ENCODE measurements at places on chromosomes 7 and 10. TPM values are rescaled to one million over a fixed set of nuclear protein-coding genes. Genes with fewer than 3 reads are reported as not detected.

The CFAP43 gene
- total RNA-seq: 0.16 TPM

The FAM25C gene
- total RNA-seq: not detected

The ACSM6 gene
- not detected for total RNA-seq

The LRRTM3 gene
- not detected for total RNA-seq

The CALCR gene
- total RNA-seq: not detected

The HOXA7 gene
- total RNA-seq: not detected

- H3K4me3 ChIP-seq: no peak overlapping the region
- H3K4me1 ChIP-seq: no peaks in the 10 kb centered on the region
- no peak for DNase-seq
- no peak overlapping the region for H3K27ac ChIP-seq
- no peaks in the 10 kb centered on the region for H3K36me3 ChIP-seq
Observed at GRCh38 chr7:82701949-82702348, 258.4 kb upstream of the CACNA2D1 start.

DNA sequence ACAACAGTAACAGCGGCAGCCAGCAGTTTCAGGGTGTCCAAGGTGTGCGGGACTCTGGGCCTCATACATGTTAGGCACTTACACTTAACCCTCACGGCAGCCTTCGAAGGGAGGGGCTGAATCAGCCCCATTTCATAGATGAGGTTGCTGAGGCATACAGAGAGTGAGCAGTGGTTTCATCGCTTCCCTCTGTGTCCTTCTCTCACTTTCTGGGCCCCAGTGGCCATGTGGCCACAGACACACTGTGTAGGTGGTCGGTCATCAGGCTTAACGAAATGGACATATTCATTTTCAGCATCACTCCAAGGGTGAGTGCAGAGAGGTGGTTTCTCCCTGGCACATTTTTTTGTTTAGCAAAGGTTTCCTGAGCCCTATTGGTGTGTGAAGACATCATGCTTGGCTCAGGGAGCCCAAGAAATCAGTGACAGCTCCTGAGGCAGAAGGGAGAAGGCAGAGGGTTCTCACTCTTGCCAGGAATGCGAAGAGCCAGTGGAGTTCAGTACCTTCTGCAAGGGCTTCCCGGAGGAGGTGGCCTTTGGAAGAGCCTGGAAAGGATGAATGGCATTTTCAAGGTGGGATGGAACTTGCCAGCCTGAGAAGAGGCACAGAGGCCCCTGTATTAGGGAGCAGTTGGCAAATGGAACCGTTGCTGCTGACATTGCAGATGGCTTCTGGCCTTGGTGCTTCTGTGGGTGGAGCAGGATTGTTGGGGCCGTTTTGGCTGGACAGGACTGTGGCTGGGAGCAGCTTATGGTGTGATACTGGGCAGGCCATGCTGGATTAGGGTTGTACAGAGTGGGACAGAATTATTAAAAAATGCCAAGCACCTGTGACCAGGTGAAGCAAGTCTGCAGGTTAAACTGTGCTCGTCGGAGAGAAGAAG is 61.7 kb upstream of the PPIF start:
- no peaks in the 10 kb centered on the region for H3K27me3 ChIP-seq
- peak; percentile 50 for DNase-seq
- H3K4me1 ChIP-seq: peaks cover 63% of the 10 kb centered on the region
- H3K4me3 ChIP-seq: no peak overlapping the region
- H3K27ac ChIP-seq: peak overlapping the region; percentile 97

DNA sequence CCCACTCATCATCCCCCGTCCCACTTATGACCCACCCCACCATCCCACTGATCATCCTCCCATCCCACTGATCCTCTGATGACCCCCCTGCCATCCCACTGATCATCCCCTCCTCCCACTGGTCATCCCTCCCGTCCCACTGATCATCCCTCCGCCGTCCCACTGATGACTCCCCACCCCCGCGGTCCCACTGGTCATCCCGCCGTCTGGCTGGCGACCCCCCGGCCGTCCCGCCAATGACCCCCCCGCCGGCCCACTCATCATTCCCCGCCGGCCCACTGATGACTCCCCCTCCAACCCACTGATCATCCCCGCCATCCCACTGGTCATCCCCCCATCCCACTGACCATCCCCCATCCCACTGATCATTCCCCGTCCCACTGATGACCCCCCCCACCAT is 161.1 kb downstream of the GRM8 start:
- H3K27ac ChIP-seq: no peak overlapping the region
- no peaks in the 10 kb centered on the region for H3K27me3 ChIP-seq
- no peak for DNase-seq
- H3K36me3 ChIP-seq: no peaks in the 10 kb centered on the region

GRCh38 chr7:124162667-124163066 is 129.8 kb upstream of the TMEM229A start:
- H3K36me3 ChIP-seq: no peaks in the 10 kb centered on the region
- no peak overlapping the region for H3K4me3 ChIP-seq
- no peaks in the 10 kb centered on the region for H3K4me1 ChIP-seq
- H3K27me3 ChIP-seq: no peaks in the 10 kb centered on the region
- H3K27ac ChIP-seq: no peak overlapping the region

DNA sequence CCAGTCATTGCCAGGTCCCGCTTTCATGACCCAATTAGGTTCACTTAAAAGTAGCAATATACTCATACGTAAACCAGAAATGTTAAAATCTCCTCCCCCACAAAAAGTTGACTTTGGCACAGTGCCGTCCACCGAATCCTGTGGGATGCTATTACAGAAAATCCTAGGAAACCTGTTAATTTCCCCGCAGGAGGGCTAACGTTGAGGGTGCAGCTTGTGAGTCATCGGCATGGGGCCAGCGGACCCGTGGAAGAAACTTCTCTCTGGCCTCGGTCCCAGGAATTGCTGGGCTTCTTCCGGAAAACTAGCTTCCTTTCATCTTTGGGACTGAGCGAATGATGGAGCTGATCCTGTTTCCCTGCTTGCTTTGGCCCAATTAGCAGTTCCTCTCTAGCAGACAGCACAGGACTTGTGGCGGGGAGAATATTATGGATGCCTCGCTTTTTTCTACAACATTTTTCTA is 13.5 kb downstream of the CRYGN start:
- H3K36me3 ChIP-seq: no peaks in the 10 kb centered on the region
- H3K27me3 ChIP-seq: peaks cover 10% of the 10 kb centered on the region
- DNase-seq: no peak
- H3K27ac ChIP-seq: no peak overlapping the region

DNA sequence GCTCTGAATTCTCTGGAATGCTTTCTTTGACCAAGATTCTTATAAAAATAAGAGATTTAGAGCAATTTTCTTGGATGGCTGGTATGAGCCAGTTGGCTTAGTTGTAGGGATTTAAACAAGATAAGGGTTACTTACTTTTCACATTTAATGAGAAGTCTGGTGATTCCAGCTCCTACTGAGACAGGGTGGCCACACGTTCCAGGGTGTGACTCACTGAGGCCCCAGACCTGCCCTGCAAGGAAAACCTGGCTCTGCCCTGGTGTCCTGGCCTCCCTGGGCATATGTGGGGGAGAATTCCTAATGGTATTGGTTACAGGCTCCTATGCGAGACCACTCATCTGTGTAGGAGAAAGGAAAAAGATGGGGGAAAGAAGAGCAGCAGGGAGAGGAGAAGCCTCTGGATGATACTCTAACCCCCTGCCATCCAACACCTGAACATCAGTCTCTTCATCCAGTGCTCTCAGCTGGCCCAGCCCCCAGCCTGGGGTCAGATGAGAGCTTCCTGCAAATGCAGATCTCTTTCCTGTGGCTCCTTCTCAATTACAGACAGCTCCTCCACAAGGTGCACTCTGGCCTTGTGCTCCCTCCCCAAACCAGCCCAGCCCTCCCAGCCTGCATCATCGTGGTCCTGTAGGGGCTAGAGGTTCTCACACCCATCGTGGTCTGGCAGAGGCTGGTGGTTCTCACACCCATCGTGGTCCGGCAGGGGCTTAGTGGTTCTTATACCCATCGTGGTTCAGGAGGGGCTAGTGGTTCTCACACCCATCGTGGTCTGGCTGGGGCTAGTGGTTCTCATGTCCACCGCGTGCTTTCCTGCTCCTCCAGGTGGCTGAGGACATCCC is 139.9 kb downstream of the EGFR start:
- H3K36me3 ChIP-seq: no peaks in the 10 kb centered on the region
- H3K27me3 ChIP-seq: no peaks in the 10 kb centered on the region
- H3K27ac ChIP-seq: no peak overlapping the region
- no peaks in the 10 kb centered on the region for H3K4me1 ChIP-seq

- H3K36me3 ChIP-seq: no peaks in the 10 kb centered on the region
- no peak overlapping the region for H3K27ac ChIP-seq
- H3K4me3 ChIP-seq: no peak overlapping the region
- H3K27me3 ChIP-seq: peaks cover 7% of the 10 kb centered on the region
Observed at GRCh38 chr10:22483132-22483531, 137.8 kb downstream of the SPAG6 start.

- no peaks in the 10 kb centered on the region for H3K27me3 ChIP-seq
- peaks cover 59% of the 10 kb centered on the region for H3K4me1 ChIP-seq
- no peak overlapping the region for H3K27ac ChIP-seq
- no peaks in the 10 kb centered on the region for H3K36me3 ChIP-seq
Observed at GRCh38 chr7:87213811-87214210, 5.7 kb downstream of the TMEM243 start.

- no peaks in the 10 kb centered on the region for H3K27me3 ChIP-seq
- no peaks in the 10 kb centered on the region for H3K36me3 ChIP-seq
- H3K4me1 ChIP-seq: peaks cover 22% of the 10 kb centered on the region
- no peak overlapping the region for H3K4me3 ChIP-seq
- DNase-seq: no peak
- H3K27ac ChIP-seq: no peak overlapping the region
Observed at GRCh38 chr10:12595936-12596576, 246.7 kb downstream of the CAMK1D start.

DNA sequence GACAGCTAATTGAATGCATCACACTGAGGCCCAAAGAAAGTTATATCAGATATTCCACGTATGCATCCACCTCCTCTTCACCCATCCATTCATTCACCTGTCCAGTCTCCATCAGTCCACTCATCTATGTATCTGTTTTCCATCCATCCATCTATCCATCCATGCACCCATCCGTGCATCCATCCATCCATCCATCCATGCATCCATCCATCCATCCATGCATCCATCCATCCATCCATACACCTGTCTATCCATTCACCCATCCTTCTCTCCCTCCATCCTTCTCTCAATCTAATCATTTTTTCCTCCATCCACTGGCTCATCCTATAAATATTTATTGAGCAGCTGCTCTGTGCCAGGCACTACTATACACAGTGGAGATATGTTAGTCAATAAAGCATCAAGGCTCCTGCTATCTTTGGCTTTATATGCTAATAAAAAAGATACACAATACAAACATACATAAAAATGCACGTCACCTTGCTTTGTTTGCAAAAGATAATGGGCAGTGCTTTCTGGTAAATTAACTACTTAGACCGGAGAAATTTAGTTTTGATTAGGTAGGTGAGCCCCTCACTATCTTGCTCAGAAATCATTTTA is 442.0 kb upstream of the KLF6 start:
- no peaks in the 10 kb centered on the region for H3K36me3 ChIP-seq
- no peaks in the 10 kb centered on the region for H3K27me3 ChIP-seq
- DNase-seq: no peak
- H3K27ac ChIP-seq: no peak overlapping the region

DNA sequence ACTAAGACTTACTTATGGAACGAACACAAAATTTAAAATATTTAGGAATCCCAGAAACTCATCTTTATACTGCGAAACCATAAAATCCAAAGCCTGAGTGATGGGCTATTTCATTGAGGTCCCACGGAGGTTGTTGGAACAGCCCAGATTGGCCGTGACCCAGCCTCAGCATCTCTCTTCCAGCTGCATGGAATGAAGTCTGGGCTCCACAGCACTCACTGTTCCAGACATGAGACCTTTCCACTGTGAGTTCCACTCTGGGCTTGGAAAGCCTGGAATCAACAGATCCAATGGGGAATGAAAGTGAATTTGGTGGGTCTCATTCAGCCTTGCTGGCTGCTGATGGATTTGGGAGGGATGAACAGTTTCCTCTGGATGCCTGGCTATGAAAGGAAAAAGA is 184.9 kb downstream of the EMX2 start:
- H3K36me3 ChIP-seq: no peaks in the 10 kb centered on the region
- no peaks in the 10 kb centered on the region for H3K27me3 ChIP-seq
- H3K4me1 ChIP-seq: no peaks in the 10 kb centered on the region
- DNase-seq: no peak

GRCh38 chr7:21651697-21652096 is 108.9 kb downstream of the DNAH11 start:
- H3K27ac ChIP-seq: no peak overlapping the region
- no peaks in the 10 kb centered on the region for H3K27me3 ChIP-seq
- DNase-seq: no peak
- H3K36me3 ChIP-seq: no peaks in the 10 kb centered on the region
- H3K4me3 ChIP-seq: no peak overlapping the region

- H3K4me3 ChIP-seq: no peak overlapping the region
- H3K4me1 ChIP-seq: no peaks in the 10 kb centered on the region
- H3K27me3 ChIP-seq: no peaks in the 10 kb centered on the region
- H3K36me3 ChIP-seq: peaks cover 2% of the 10 kb centered on the region
Observed at GRCh38 chr7:1845536-1846311, 175.6 kb downstream of the ELFN1 start.

GRCh38 chr7:130901209-130901783 is 167.3 kb upstream of the KLF14 start:
- no peaks in the 10 kb centered on the region for H3K27me3 ChIP-seq
- H3K36me3 ChIP-seq: peaks cover 16% of the 10 kb centered on the region
- no peak for DNase-seq
- no peak overlapping the region for H3K4me3 ChIP-seq

DNA sequence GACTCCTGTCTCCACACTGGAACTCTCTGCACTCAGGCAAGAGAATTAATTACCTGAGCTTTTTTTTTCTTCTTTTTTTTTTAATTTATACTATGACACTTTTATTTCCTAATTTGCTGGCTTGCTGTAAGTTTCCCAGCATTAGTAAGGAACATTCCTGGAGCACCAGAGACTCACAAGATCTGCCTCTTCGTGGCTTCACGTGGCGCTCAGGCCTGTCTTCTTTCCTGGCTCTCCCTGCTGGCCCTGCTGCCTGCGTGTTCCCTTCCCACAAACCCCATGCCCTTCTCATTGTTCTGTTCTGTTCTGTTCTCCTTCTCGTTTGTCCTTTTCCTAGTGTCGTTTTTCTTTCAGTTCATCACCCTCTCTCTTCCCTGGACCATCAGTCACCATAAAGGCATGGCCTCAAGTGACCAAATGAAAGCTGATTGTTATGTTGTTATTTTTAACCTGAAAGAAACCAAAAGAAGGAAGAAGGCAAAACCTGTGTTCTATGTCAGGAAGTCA is 591.6 kb upstream of the PFKP start:
- H3K27me3 ChIP-seq: no peaks in the 10 kb centered on the region
- H3K36me3 ChIP-seq: no peaks in the 10 kb centered on the region
- no peak overlapping the region for H3K27ac ChIP-seq
- no peaks in the 10 kb centered on the region for H3K4me1 ChIP-seq

GRCh38 chr10:8365935-8366911 is 311.7 kb downstream of the GATA3 start:
- no peak overlapping the region for H3K4me3 ChIP-seq
- no peaks in the 10 kb centered on the region for H3K36me3 ChIP-seq
- DNase-seq: peak; percentile 81
- peak overlapping the region; percentile 59 for H3K27ac ChIP-seq
- peaks cover 23% of the 10 kb centered on the region for H3K4me1 ChIP-seq

DNA sequence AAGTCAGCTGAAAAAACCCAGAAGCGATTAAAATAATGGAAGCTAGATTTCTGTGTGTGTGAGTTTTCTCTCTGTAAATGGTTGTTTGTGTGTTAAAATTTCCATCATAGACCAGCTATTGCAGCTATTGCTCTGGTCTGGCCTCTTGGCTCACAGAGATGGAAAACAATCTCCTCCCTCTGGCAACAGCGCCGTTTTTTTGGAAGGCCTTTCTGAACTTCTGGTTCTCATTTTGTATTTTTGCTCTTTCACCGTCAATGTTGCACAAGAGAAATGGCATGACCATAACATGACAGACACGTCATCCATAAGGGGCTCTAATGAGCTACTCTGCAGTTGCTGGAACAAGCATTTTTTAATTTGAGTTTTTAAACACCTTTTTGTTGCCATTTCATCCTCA is 91.0 kb downstream of the CUBN start:
- H3K36me3 ChIP-seq: no peaks in the 10 kb centered on the region
- no peaks in the 10 kb centered on the region for H3K4me1 ChIP-seq
- H3K4me3 ChIP-seq: no peak overlapping the region
- DNase-seq: no peak
- no peaks in the 10 kb centered on the region for H3K27me3 ChIP-seq
